ENCODE measurements at places on chromosomes 5 and 9.

DNA sequence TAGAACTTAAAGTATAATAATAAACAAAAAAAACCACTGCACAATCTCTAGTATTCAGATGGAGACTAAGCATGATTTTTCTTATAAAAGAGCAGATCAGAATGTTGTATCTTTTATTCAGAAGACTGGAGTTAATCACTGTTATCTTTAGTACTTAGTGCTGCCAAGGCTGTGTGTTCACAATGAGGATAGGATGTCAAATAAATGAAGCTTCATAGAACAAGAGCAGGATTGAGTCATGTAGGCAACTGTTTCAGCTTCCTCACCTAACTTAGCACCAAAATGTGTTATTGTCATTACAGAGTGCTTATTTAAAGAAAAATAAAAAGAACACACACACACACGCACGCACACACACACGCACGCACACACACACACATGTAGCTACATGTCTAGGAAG is 58.1 kb upstream of the CDKN2B start:
- no peak for DNase-seq

DNA sequence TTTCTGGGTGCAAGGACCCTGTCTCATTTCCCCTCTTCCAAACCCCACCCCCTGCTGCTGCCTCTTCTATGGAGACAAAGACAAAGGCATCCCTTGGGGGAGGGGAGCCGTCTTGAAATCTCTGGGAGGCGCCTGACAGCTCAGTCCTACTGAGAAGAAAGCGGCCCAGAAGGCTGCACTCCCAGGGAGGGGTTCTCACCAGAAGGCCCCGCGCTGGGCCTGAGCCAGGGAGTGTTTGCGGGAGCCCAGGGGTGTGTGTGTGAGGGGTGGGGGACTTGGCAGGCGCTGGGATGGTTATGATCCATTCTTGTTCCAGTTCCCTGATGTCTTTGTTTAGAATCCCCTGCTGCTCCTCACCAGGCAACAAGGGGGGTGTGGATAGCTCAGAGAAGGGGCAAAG is 45.7 kb upstream of the ALDH1B1 start:
- no peak for DNase-seq

- DNase-seq: no peak
These were observed 10.9 kb downstream of the QRFP start for GRCh38 chr9:130885484-130886375.

- DNase-seq: no peak
These were observed 735.2 kb upstream of the CDH9 start for GRCh38 chr5:27773636-27774035.

GRCh38 chr5:150587856-150588595 is 52.4 kb upstream of the SYNPO start:
- DNase-seq: no peak

GRCh38 chr9:69175486-69175885 is 1.4 kb downstream of the TJP2 start:
- DNase-seq: no peak

GRCh38 chr9:20316372-20316771 is 305.9 kb downstream of the MLLT3 start:
- DNase-seq: no peak

DNA sequence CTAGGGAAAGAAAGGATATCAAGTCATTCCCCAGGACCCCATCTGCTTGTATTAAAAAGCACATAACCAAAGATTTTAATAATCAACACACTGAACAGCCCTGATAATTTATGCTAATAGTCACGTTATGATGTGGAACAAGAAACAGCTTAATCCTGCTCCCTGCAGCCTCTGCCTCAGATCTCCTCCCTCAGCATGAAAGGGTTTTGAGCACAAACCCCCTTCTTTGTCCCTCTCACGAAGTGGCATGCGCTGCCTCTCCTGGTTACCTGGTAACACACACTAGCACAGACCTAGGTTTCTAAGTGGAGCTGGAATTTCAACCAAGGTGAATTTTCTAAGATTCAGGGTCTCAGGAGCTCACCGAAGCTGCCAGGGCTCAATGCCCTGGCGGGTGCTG is 5.1 kb downstream of the IGFBPL1 start:
- no peak for DNase-seq

GRCh38 chr9:35516479-35516878 is 26.6 kb downstream of the RUSC2 start:
- DNase-seq: no peak

GRCh38 chr5:84290161-84290560 is 94.5 kb downstream of the EDIL3 start:
- no peak for DNase-seq

DNA sequence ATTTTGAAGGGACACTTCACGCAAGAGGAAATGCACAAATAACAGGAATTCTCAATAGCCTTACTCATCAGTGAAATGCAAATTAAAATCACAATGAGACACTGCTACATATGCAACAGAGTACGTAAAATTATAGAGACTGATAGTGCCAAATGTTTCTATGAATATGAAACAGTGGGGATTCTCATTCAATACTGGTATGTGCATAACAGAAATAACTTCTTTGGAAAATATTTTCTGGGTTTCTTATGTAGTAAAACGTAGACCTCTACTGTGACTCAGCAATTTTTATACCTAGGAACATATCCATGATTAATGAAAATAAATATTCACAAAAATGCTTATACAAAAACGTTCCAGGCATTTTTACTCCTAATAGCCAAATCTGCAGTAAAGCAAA is 1625.2 kb downstream of the MAT2B start:
- no peak for DNase-seq

GRCh38 chr9:76905791-76906646 is at the start of gene PRUNE2:
Gene PRUNE2, minus strand, starts transcription at chr9:76906114. Its CDS starts 151 bp downstream, at chr9:76905963.
- DNase-seq: peak; percentile 1
